ENCODE measurements at places on chromosomes 4 and X.
A peak's percentile ranks its signal among the peaks of the same experiment; 100 is the strongest.

- no peak for DNase-seq
Measured at GRCh38 chr4:125728568-125728967, 413.8 kb downstream of the FAT4 start.

DNA sequence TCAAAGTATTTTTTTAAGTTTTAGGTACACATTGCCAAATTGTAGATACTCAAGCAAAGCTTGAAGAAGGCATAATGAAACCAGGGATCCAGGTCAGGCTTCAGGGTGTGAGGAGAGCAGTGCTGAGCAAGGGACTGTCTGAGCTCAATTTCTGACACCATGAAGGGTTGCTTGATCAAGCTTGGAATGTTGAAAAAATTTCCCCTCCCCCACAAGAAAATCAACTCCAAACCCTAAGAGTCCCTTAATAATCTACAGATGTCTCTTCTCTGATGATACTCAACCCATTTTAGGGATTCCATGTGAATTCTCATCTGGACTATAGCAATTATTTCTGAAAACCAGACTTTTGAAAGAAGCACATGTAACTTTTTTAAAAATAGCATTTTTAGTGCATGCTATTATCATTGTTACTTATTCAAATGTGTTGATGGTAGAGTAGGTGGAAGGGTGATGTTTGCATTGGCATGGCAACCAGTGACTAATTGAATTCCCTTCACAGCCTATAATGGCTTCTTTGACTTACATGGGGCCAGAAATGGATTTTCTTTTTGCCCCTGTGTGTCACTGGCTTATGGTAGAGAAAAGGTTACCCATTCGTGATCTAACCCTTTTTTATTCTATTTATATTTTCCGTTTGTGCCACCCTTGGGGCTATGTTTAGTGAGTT lies 252.0 kb downstream of the FBXW7 start:
- DNase-seq, result no peak

DNA sequence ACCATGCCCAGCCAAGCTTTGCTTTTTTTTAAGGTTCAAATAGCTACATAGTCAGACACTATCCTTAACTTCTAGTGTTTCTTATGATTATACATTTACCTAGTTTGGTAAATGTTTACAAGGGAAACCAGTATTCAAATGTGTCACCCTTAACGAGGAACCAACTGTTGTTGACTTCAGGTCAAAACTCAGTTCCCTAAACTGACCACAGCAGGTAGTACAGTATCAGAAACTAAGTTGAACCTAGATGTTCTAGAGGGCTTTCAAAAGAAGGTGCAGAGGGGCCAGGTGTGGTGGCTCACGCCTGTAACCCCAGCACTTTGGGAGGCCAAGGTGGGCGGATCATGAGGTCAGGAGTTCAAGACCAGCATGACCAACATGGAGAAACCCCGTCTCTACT lies 11.3 kb downstream of the GPC4 start:
- DNase-seq, result no peak

GRCh38 chrX:129188231-129188630 lies 335.1 kb downstream of the SMARCA1 start:
- no peak for DNase-seq

- no peak for DNase-seq
Measured at GRCh38 chr4:109930464-109930863, 17.8 kb downstream of the EGF start.

DNA sequence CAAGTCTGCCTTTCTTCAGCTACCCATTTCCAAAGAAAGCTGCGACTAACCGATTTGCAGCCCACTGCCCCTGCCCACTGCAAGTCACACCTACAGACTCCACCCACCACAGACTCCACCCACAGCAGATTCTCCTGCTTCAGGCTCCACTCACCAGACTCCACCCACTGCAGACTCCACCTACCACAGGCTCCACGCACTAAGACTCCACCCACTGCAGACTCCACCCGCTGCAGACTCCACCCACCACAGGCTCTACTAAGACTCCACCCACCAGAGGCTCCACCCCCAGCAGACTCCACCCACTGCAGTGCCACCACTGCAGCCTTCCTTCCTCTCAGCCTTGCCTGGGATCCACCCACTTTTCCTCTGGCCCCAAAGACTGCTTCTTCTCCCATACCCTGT lies 41.3 kb downstream of the ABLIM2 start:
- DNase-seq, result no peak

- DNase-seq, result peak; percentile 14
Measured at GRCh38 chrX:103437147-103437873, 61.0 kb downstream of the BEX3 start.

- DNase-seq, result no peak
Measured at GRCh38 chr4:78354782-78355181, 196.8 kb upstream of the ANXA3 start.
